ENCODE measurements at places on chromosomes 7 and 10. TPM values are rescaled to one million over a fixed set of nuclear protein-coding genes. Genes with fewer than 3 reads are reported as not detected.

DNA sequence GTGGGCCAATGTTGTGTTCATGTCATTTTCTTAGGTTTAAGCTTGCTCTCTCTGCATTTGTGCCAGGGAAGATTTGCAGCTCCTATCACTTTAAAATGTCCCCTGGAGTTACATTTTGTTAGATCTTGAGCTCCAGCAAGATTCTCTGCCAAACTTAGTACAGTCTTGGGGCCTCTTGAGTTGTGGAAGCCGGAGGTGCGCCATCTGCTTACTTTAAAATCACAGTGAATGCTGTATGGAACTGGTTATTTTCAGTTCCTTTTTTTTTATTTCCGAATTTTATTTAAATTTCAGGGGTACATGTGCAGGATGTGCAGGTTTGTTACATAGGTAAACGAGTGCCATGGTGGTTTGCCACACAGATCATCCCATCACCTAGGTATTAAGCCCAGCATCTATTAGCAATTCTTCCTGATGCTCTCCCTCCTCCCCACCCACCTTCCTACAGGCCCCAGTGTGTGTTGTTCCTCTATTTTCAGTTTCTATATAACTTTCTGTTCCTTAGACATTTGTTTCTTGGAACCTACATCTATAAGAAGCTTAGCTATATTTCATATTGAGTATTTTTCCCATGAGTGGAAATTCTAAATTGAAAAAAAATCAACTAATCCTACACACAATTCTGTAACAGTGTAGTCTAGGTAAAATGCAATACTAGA is 114.4 kb upstream of the CREB5 start:
- no peak for DNase-seq

DNA sequence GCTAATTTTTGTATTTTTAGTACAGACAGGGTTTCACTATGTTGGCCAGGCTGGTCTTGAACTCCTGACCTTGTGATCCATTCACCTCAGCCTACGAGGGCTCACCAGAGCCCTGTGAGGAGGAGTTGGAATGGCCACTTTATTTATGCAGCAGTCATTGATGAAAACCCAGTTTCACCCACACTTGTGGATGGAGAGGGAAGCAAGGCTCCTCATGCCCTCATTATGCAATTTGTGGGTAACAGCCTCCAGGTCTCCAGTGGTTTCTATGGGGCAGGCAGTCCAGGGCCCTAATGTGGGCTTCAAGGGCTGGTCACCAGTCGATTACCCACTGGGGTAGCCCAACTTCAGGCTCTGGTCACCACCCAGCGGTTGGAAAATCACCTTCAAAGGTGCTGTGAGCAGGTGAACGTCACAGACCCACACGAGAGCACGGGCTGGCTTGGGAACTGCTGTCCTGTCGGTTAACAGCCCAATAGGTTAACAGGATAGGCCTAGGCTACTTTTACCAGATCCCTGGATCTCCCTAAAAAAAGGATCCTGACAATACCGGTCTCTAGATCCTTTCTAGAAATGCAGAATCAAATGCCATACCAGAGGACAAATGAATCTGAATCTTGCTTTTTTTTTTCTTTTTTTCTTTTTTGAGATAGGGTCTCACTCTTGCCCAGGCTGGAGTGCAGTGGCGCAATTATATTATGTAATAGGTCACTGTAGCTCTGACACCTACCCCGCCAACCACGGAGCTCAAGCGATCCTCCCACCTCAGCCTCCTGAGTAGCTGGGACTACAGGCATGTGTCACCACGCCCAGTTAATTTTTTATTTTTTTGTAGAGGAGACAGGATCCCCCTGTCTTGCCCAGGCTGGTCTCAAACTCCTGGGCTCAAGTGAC is 97.8 kb downstream of the SLC37A3 start:
- no peak for DNase-seq

DNA sequence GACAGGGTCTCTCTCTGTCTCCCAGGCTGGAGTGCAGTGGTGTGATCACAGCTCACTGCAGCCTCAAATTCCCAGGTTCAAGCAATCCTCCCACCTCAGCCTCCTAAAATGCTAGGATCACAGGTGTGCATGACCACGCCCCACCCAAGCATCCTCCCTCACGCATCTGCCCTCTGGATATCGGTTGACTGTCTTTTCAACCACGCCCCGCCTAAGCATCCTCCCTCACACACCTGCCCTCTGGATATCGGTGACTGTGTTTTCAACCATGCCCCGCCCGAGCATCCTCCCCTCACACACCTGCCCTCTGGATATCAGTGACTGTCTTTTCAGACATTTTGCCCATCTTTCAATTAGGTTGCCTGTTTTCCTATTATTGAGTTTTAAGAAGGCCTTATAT is 140.5 kb downstream of the MAD1L1 start:
- no peak for DNase-seq

- DNase-seq = no peak
Observed at GRCh38 chr7:131845573-131846314, 289.3 kb upstream of the PODXL start.

- DNase-seq = no peak
Observed at GRCh38 chr7:99465421-99465768, 572 bp downstream of the ATP5MF start.

GRCh38 chr10:10780746-10781145 is 236.9 kb upstream of the CELF2 start:
- DNase-seq = no peak

- DNase-seq = no peak
Observed at GRCh38 chr7:107846324-107846723, 43.3 kb upstream of the SLC26A3 start.

GRCh38 chr10:5942474-5942873 is 34.9 kb downstream of the IL15RA start:
- DNase-seq = no peak

DNA sequence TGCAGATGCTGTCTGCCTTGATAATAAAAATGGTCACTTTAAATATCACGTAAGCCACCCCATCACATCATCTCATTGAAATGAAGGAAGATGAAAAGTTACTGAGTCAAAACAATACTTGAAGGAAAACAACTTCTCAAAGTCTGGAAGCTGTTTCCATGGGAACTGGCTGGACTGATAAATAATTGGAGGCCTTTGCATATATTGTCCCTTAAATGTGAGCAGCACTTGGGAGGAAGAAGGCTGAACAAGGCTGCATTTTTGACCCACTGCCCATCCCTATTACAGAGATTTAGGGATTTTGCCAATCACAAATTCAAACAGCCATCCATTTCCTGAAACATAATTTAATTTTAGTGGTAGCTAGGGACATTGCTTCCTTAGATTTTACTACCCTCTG is 18.2 kb upstream of the MAGI2 start:
- no peak for DNase-seq

GRCh38 chr7:149466364-149466763 is 5.5 kb upstream of the ZNF777 start:
- no peak for DNase-seq

- no peak for DNase-seq
Observed at GRCh38 chr10:129788215-129788614, 175.9 kb downstream of the EBF3 start.

DNA sequence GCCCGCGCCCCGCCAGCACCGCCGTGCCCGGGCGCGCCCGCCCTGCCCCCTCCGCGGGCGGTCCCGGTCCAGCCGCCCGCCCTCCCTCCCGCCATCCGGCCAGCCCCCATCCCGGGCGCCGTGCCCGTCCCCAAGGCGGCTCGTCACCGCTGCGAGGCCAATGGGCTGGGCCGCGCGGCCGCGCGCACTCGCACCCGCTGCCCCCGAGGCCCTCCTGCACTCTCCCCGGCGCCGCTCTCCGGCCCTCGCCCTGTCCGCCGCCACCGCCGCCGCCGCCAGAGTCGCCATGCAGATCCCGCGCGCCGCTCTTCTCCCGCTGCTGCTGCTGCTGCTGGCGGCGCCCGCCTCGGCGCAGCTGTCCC is at the start of gene HTRA1:
HTRA1 (plus strand) TSS at position 187 of the 362 bp plus-strand sequence; CDS start at position 287, 100 bp downstream.
- DNase-seq = peak; percentile 61

- DNase-seq = no peak
Observed at GRCh38 chr7:84144935-84145334, 49.7 kb downstream of the SEMA3A start.

- no peak for DNase-seq
Observed at GRCh38 chr10:33520223-33520622, 185.8 kb upstream of the NRP1 start.

DNA sequence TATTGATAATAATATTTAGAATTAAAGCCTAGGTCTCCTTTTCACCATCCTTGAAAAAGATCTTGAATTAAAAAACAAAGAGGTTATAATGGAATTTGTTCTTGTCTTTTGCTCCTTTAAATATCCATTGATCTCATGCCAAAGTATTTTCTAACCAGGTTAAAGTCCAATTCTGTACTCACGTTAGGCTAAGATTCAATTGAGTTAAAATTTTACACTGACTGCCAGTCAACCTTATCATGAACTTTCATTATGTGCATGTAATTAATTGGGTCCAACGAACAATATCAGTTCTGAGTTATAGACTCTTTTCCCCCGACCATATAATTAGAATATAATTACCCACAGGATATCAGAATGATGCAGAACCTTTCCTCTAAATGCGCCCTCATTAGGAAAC is 266.6 kb downstream of the DGKB start:
- no peak for DNase-seq

Gene ATG9B
- total RNA-seq = 13.7 TPM

Gene RELN
- total RNA-seq = 0.08 TPM

Gene TEX36
- 1.1 TPM for total RNA-seq

Gene TFR2
- 4.8 TPM for total RNA-seq

Gene TMEM270
- 0.72 TPM for total RNA-seq

Gene KCP
- total RNA-seq = 9.9 TPM

Gene IL6
- 1.4 TPM for total RNA-seq

Gene GJD4
- total RNA-seq = not detected

Gene TRRAP
- 46.8 TPM for total RNA-seq

Gene OPN4
- total RNA-seq = 0.23 TPM
